ENCODE measurements at places on chromosomes 7 and 10. TPM values are rescaled to one million over a fixed set of nuclear protein-coding genes. Genes with fewer than 3 reads are reported as not detected.

IL6 gene
- total RNA-seq: not detected

GRCh38 chr7:34875481-34875880 lies 161.8 kb downstream of the DPY19L1 start:
- no peak for DNase-seq

- no peak for DNase-seq
These were observed 439 bp upstream of the EMX2 start for GRCh38 chr10:117541909-117542705.

GRCh38 chr7:149023662-149024061 lies 4.6 kb downstream of the PDIA4 start:
- no peak for DNase-seq

CYP3A4 gene
- total RNA-seq: 0.15 TPM

VWC2 gene
- total RNA-seq: not detected

- DNase-seq: no peak
These were observed at the start of gene PKD2L1 for GRCh38 chr10:100330079-100330478. Gene PKD2L1, minus strand, starts transcription at chr10:100330228. Its CDS starts 125 bp downstream, at chr10:100330103.

PAPOLB gene
- not detected for total RNA-seq

GRID2IP gene
- 0.13 TPM for total RNA-seq

- no peak for DNase-seq
These were observed 205.7 kb downstream of the PARD3 start for GRCh38 chr10:34609287-34609940.

AGBL3 gene
- total RNA-seq: 2.5 TPM

SEMA3D gene
- total RNA-seq: 11.5 TPM

PON1 gene
- not detected for total RNA-seq

DNA sequence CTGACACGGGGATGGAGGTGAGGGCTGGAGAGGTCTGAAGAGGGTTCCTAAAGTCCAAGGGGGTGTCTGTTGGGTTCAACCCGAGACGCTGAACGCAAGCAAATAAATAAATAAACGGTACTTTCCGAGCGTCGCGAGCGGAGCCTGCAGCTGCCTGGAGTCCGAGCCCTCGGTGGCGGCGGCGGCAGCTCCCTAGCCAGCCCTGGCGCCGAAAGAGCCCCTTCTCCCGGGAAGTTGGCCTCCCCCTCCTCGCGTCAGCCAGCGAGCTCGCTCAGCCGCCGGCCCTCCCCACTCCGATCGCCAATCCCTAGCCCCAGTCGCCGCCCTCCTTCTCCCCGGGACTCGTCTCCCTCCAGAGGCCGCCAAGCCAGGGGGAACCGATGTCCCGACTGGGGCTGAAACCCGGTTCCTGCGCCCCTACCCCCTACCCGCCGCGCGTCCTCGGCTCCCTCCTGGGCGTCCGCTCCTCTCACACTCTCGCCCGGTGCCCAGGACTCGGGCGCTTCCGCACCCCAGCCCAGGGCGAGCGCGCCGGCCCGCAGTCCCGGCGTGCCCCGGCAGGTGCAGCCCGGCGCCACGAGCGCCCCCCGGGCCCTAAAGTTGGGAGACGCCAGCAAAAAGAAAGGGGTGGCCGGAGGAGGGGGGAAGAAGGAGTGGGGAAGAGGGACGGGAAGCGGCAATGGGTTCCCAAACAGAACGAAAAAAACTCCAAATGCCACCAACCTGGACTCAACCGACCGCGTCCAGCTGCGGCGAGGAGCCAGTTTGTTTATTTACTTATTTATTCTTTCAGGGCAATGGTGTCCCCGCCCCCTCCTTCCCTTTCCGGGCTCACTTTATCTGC lies at the start of gene GFRA1:
Gene GFRA1 (minus strand): TSS at position 767 of the 844 bp plus-strand sequence. CDS start 1,177 bp downstream, outside the sequence.
- DNase-seq: no peak

PIK3AP1 gene
- 2.6 TPM for total RNA-seq

- DNase-seq: no peak
These were observed 658.0 kb downstream of the TYW1 start for GRCh38 chr7:67654642-67655041.

TUBAL3 gene
- not detected for total RNA-seq

PGAM2 gene
- 1.3 TPM for total RNA-seq

GRCh38 chr7:277228-277627 lies 12.7 kb upstream of the FOXL3 start:
- no peak for DNase-seq

GRCh38 chr10:96176985-96177384 lies 46.9 kb downstream of the ZNF518A start:
- no peak for DNase-seq

GRCh38 chr7:81074406-81074805 lies 155.6 kb upstream of the SEMA3C start:
- DNase-seq: no peak

MRLN gene
- not detected for total RNA-seq

CFAP46 gene
- 1.6 TPM for total RNA-seq

IFIT1 gene
- 43.8 TPM for total RNA-seq

MAT1A gene
- 1.5 TPM for total RNA-seq

DNA sequence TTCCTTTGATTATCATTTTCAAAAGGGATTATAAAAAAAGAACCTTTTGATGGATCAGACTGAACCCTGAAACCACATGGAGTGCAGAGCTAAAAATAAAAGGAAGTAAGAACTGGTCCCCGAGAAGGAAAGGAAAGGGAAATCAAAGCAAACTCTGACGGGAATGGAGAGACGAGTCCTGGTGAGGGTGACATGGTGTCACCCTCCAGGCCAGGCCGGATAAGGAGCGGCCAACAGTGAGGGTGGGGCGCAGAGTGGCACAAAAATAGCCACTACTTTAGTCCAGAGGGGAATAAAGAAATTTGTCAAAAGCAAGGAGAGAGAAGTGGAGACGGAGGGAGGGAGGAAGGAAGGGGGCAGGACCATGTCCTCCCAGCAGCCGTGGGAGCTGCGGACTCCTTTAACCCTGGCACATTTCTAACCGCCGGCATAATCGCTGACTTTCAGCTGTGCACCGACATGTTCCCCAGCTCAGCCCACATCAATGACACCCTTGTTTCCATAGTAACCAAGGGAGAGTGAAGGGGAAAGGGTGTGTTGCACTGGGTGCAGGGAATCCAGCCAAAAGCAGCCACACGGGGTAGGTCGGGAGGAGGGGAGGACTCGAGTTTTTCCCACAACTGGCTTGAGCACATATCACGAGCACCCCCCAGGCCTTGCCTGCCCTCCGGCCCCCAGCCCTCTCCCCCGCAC lies 29.7 kb downstream of the TRIM8 start:
- DNase-seq: no peak

SPDYE11 gene
- total RNA-seq: not detected

- no peak for DNase-seq
These were observed 551 bp downstream of the IFIT1 start for GRCh38 chr10:89392974-89393373.

SPDYE1 gene
- total RNA-seq: not detected

SEC31B gene
- 17.8 TPM for total RNA-seq

- DNase-seq: no peak
These were observed 68.1 kb downstream of the PRTFDC1 start for GRCh38 chr10:24884316-24884715.
